ENCODE measurements at places on chromosomes 4 and X.

DNA sequence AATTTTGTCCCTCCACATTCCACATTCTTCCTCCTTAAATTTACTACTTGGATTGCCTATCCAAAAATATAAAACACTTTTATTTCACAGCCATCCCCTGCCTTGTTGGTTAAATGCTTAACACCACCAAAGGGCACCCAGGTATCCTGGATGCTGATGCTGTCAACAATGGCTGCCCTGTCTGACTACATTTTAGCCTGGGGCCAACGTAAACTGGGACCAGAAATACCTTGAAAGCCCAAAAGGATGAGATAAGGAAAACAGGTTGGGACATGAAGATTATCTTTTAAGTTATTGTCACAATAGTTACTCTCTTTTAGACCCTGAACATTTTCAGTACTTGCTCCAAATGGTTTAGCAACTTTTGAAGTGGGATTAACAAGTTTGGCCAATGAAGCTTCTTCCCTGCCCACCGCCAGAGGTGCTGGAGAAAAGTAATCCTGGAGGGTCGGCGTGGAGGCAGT is 775 bp upstream of the YIPF6 start:
- DNase-seq, result peak; percentile 3

GRCh38 chrX:77450996-77451395 is 3.8 kb downstream of the FGF16 start:
- DNase-seq, result no peak

- DNase-seq, result no peak
These were observed 41.9 kb downstream of the HADH start for GRCh38 chr4:108031427-108032083.

- DNase-seq, result no peak
These were observed 137.8 kb downstream of the RAPGEF2 start for GRCh38 chr4:159240687-159241086.

GRCh38 chr4:2924286-2924685 is 38.9 kb downstream of the NOP14 start:
- DNase-seq, result no peak

- DNase-seq, result no peak
These were observed 172.5 kb downstream of the QDPR start for GRCh38 chr4:17339376-17339775.

- DNase-seq, result no peak
These were observed 87.0 kb upstream of the RAPGEF2 start for GRCh38 chr4:159015841-159016240.

GRCh38 chr4:110508827-110509710 is 33.1 kb downstream of the ENPEP start:
- DNase-seq, result no peak

GRCh38 chr4:70583952-70584834 is 7.9 kb upstream of the AMBN start:
- DNase-seq, result no peak

DNA sequence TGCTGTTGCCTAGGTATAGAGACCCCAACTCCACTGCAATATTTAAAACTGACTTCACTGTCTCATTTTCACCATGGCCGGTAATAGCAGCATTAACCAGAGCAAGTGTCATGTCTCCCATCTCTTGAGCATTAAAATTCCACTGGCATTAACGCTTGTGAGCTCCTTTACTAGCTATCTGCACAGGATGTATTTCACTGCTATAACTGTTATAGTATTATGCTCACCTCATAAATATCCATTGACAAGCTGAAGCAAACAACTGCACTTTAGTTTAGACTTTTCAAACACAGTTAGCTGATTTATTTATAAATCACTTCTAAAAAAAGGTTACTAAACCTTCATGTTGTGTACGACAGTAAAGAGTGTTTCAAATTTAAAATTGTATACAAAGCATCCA is 157.8 kb downstream of the ANTXR2 start:
- no peak for DNase-seq

DNA sequence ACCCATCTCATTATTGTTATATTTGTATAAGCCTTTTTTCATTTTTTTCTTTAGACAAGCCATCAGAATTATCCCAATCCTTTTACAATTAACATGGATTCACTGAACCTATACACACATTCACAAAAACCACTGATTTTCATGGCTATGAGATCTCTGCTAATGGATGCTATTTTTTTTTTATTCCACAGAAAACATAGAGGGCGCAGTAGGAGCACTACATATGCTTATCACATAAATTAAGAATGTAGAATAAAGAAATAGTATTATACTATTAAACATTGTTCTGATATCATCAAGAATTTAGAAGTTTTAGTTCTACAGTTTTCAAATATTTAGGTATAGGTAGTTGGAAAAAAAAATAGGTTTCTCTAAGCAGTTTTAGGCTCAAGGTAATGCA is 1477.4 kb downstream of the ARAP2 start:
- DNase-seq, result no peak

DNA sequence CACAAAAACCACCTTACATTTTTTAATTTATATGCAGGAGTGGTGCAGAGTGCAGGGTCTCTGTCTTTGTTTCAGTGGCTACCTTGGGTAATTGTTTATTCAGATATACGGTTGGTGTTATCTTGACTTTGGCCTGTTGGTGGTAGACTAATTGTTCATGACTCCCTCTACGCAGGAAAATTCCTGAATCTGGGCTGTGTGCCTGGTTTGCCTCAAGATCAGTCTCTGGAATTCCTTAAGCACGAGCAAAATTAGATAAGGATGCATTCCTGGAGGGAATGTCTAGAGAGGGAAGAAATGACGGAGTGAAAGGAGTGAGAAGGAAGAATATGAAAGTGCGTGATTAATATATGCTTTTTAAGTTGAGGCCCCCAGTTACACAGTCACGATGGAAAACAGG is 576.9 kb upstream of the PCDH10 start:
- no peak for DNase-seq

- DNase-seq, result no peak
These were observed 50.3 kb downstream of the NELFA start for GRCh38 chr4:1958276-1959103.

DNA sequence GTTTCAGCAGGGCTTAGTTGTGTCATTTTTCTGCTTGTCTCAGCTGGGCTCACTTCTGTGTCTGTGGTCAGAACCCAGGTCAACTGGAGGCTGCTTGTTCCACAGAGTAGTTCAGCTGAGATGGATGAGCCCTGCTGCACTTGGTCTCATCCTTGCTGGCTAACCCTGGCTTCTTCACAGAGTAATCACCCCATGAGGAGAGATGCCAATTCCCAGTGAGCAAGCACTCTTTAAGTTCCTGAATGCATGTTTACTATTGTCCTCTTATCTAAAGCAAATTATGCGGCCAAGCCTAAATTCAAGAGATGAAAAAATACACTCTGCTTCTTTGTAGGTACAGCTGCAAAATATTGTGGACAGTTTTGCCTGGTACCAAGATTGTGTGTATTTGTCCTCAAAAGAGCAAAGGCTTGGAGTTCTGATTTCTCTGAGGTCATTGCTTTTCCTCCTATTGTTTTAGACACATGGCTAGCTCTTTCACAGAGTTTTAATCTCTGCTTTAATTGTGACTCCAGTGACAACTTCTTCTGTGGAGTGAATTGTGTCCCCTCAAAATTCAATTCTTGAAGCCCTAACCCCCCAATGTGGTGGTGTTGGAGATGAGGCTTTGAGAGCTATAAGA is 236.6 kb upstream of the ANKRD50 start:
- DNase-seq, result no peak

DNA sequence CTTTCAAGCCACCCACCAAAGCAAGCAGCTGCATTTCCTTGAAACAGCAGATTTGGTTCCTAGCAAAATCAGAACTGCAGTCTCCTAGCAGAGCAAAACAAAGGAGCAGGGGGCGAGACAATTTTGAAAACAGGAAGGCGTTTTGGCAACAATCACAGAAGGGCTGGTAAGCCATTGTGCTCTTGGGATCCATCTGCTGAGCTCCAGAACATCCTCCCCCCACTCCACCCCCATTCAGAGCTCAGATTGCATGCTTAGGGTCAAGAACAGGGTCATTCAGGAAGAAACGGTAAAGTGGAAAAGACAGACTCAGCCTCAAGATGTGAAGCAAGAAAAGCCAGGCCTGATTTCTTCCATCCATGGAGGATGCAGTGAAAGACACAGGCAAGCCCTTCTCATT is 7.6 kb upstream of the PCDH19 start:
- DNase-seq, result peak; percentile 30

- DNase-seq, result no peak
These were observed 4.6 kb downstream of the ZNF185 start for GRCh38 chrX:152902502-152902820.

DNA sequence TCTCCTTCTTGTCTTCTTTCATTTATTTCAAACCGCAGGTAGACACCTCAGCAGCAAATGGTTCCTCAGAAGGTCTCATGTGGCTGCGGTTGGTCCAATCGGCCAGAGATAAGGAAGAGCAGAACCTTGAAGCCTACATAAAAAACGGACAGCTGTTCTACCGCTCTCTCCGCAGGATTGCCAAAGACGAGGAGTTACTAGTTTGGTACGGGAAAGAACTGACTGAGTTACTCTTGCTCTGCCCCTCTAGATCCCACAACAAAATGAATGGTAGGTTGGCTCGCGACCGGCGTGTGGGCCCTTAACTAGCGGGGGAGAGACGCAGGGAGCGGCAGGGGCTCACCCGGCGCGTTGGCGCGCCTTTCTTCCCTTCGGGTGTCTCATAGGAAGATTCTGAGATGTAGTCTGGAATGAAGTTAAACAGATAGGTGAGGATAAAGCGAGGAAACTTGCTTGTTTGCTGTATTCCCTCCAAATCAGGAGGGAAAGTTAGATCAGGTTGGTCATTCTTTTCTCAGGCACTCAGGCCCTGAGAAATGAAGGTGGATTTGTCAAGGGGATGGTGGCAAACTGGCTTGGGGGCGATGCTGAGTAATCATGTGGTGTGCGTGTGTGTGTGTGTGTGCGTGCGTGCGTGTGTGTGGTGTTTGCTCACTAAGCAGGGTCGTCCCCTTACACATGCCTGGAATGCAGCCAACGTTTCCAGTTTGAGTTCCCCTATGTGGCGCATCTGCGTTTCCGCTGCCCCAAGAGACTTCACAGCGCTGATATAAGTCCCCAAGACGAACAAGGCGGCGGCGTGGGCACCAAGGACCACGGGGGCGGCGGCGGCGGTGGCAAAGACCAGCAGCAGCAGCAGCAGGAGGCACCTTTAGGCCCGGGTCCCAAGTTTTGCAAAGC is 4.2 kb downstream of the PRDM8 start:
- DNase-seq, result no peak

DNA sequence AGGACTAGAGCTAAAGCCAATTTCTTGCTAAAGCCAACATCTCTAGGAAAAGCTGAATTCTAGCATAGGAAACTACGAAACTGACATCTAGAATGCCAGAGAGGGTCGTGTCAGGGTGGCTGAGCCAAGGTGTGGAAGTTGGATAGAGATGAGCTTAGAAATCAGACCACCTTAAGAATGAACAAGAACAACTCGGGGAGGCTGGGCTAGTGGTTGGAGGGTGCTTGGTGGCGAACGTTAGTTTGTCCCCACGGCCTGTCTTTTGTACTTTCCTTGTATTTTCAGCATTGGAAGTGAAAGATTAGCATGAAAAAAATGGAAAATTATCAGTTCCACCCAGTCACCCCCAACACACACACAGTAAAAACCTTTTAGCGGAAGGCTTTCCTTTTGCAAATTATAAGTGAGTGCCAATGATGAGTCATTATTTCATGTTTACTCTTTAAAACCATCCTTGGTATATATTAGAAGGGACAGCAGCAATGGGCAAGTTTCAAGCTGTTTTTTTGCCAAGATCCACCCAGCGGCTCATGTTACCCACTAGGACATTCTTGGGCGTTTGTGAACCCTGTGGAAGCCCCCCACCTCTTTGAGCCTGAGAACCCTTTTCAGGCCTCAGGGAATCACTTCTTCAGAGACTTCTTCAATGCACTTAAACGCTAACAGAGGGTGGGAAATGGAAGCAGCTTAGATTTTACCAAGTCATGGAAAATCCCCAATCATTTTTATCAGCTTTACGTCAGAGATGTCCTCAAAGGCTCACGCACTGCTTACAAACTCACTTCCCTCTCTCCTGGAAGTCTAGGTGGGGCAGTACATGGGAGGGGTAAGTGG is 4.9 kb upstream of the PPEF1 start:
- DNase-seq, result no peak

Data from endothelial cell (in vitro differentiated cells).